ENCODE measurements at places on chromosomes 3 and 15.

DNA sequence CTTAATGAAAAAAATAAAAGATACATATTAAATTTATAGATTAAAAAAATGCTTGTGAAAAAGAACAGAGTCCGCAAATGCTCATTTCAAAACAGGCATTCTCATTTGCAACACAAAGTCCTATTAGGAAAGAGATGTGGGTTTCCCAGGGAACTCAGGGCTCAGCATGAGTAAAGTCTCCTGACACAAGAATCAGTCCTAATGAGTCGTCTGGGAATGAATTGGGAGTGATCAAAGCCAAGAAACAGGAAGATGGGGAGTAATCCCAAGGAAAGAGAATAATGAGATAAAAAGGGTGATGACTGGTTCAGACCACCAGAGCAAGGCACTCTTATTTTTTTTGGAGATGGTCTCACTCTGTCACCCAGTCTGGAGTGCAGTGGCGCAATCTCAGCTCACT lies 443.7 kb downstream of the NR2F2 start:
- DNase-seq, result no peak

DNA sequence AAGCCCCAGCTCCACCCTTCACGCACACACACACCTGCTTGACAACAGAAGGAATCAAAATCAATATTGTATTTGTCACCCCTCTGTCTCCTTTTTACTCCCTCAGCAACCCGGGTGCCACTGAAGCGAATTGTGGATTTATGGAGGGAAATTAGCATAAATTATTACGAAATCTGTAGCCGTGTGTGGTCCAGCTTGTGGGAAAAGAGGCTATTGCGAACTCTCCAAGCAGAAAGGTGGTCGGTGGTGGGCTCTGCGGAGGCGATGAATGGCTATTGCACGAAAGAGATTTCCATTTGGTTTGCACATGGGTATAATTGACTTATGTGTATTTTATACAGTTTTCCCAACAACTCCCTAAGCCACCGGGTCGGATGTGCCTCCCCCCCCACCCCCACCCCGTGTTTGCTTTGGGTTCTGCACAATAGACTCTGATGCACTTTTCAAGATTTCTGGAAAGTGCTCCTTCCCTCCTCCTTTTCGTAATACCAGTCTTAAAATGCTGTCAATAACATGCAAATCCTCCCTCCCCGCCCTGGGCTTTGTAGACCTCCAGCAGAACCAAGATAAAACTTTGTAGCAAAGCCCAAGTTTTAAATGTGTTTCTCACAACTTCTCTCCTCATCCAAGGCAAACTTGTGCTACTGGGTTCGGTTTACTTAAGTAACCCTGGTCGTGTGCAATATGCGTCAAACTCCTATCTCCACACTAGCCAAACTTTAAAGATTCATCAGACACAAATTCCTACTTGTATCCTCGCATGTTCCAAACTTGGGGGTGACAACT lies 3.1 kb upstream of the FOXB1 start:
- no peak for DNase-seq

DNA sequence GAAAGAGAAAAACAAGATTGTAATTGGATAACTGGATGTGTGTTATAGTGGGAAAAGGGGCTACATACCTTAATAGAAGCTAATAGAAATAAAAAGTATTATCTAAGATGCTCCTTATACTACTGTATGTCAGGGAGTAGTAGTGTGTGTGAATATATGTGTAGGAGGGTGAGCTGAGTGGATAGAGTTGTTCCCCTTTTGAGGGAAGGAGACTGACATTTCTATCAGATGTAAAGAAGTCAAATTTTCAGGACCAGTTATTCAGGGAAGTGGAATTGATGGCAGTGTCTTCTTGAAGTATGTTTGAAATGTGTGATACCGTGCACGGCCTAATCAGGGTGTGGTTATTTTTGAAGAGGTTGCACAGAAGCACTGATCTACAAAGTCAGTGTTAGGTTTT lies 49.1 kb downstream of the PCOLCE2 start:
- no peak for DNase-seq

GRCh38 chr3:176795891-176796290 lies 401.4 kb downstream of the TBL1XR1 start:
- DNase-seq, result no peak

DNA sequence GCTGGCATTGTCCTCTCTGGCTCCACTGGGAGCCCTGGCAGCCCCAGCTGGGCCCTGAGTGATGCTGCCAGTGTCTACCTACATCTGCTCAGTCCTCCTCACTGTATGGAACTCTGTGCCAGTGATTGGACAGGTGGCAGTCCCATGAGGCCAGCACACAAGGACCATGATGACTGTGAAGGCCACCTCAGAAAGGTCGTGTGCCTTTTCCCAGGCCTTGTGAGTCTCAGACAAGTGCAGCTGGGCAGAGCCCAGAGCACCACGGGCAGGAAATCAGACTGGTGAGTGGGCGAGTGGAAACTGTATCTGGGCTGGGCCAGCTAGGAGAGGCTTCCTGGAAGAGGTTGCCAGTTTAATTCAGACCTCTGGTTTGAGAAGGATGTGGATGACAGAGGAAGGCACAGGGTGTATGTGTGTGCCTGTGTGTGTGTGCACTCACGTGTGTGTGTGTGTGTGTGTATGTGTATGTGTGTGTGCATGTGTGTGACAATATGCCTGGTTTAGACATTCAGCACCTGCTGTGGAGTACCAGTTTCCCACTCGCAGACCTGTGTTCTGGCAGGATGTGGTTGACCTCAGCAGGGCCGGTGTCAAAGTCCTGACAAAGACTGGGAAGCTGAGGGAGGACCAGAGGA lies 7.0 kb downstream of the MAPKAPK3 start:
- no peak for DNase-seq

DNA sequence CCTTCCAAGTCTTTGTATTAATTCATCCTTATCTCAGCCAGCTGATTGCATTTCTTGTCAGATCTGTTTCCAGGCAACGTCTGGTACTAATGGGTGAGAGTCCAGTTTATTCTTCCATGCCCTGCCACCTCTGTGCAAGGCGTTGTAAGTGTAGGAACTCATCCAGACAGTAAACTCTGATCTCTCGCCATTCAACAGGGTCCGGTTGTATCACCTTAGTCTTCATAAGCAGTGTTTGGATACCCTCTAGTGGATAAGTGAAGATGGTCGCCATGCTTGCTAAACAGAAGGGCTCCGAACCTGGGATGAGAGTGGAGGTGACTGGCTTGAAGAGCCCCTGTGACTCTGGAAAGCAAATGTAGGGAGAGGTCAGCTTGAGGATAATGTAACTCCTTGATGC lies 51.6 kb upstream of the CMTM7 start:
- DNase-seq, result no peak

DNA sequence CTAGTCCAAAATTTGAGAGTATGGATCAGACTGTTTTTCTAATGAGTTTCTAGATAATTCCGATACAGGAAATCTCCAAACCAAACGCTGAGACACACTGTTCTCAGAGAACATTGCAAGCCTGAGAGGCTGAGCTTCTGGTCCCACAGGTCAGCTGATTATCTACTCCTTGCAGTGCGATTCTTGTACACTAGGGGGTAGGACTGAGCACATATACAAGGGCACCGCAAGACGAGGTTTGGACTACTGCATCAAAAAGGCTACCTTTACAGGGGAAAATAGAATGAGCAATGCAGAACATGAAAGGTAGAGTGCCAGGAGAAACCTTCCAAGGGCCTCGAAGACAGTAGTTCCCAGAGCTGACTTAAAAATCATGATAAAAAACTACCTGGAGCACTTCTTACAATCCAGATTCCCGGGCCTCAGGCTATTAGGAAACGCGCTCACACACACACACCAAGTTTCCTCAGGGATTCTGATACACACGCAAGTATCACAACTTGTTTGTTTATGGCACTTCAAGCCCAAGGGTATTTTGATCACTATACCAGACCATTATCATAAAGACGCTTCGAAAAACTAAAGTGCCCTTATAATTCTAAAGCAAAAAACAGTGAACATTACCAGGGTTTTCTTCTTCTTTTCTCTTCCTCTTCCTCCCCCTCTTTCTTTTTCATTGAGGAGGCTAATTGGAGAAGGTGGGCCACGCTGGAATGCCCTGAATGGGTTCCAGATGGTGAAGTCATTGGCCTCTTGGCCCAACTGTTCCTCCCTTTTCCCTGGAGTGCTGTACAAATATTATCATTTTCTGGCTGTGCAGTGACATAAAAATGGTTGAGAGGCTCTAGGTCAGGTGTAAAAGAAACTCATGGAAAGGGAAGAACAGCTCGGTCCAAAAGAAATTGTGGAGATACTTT lies 61.8 kb downstream of the SLC12A8 start:
- DNase-seq, result no peak

DNA sequence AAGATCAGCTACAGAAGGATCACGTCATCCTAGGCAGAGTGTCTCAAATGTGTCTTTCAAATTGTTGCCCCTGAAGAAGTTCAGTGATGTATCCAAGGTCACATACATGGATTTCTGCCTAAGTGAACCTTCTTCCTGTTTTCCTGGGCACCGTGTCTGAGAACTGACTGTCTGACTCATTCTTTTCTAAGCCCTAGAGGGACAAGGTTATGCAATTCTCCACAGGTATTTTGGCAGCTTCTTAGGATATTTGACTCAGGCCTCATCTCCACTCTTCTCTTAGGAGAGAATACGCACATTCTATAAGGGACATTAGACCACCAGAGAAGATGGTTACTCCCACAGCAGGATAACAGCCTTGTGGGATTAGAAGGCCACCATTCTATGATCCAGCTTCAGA lies 391.9 kb upstream of the THBS1 start:
- DNase-seq, result no peak

- DNase-seq, result no peak
These were observed 316.0 kb downstream of the CLSTN2 start for GRCh38 chr3:140250945-140251344.

- no peak for DNase-seq
These were observed 221.8 kb upstream of the CTDSPL start for GRCh38 chr3:37639922-37640321.

GRCh38 chr15:67101911-67102598 lies 36.7 kb downstream of the SMAD3 start:
- DNase-seq, result no peak

DNA sequence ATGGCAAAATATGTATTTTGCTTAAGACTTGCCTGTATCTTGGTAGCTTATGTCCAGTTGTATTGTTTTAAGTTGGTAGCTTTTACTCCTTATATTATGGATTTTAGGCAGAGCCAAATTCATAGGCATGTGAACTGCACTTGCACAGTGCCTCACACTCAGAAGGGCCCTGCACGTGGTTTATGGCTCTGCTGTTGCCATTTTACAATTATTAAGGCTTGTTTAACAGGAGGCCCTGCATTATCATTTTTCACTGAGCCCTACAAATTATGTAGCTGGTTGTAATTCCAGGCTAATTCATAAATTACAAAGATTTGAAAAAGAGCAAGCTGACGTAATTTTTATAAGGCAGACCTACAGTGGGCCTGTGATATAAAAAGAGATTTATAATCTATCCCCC lies 537.6 kb upstream of the UBE2E2 start:
- DNase-seq, result no peak

GRCh38 chr15:92670621-92671020 lies 15.0 kb upstream of the FAM174B start:
- DNase-seq, result no peak

- no peak for DNase-seq
These were observed 3.4 kb downstream of the DENND6A start for GRCh38 chr3:57689367-57690053.
